Naive B cell (primary cell): ENCODE measurements at places on chromosomes 7 and 10. TPM values are rescaled to one million over a fixed set of nuclear protein-coding genes. Genes with fewer than 3 reads are reported as not detected.

Gene NKX2-3
- polyA plus RNA-seq = not detected

Gene NUTM2E
- not detected for polyA plus RNA-seq

Gene AKR1D1
- polyA plus RNA-seq = not detected

Gene CLDN15
- polyA plus RNA-seq = 2.0 TPM

Gene GTF2IRD1
- not detected for polyA plus RNA-seq

Gene VAX1
- not detected for polyA plus RNA-seq

Gene CYP3A7
- not detected for polyA plus RNA-seq

Gene EPHA1
- not detected for polyA plus RNA-seq

Gene RABGEF1
- 63.8 TPM for polyA plus RNA-seq

Gene CH25H
- 0.93 TPM for polyA plus RNA-seq

Gene SPDYE2B
- polyA plus RNA-seq = not detected

Gene TFR2
- 0.67 TPM for polyA plus RNA-seq

Gene CAMK2B
- polyA plus RNA-seq = not detected

Gene HTR7
- polyA plus RNA-seq = not detected

Gene ANXA7
- polyA plus RNA-seq = 137 TPM

Gene LRRC4
- not detected for polyA plus RNA-seq

Gene IL6
- 7.6 TPM for polyA plus RNA-seq

Gene MTPN
- 287 TPM for polyA plus RNA-seq

Gene OR6B1
- not detected for polyA plus RNA-seq

Gene CPN1
- not detected for polyA plus RNA-seq

Gene INA
- polyA plus RNA-seq = not detected

Gene PNLIPRP1
- polyA plus RNA-seq = not detected

Gene ITPRID1
- polyA plus RNA-seq = not detected

Gene STAG3
- 221 TPM for polyA plus RNA-seq

Gene WEE2
- not detected for polyA plus RNA-seq

Gene MBL2
- polyA plus RNA-seq = not detected

Gene RET
- polyA plus RNA-seq = not detected

Gene SLC18A2
- polyA plus RNA-seq = not detected

Gene PRF1
- polyA plus RNA-seq = 1.2 TPM

Gene GPR15LG
- not detected for polyA plus RNA-seq

Gene GPR37
- polyA plus RNA-seq = not detected

Gene RAPGEF5
- 2.6 TPM for polyA plus RNA-seq

Gene LOXL4
- polyA plus RNA-seq = 0.44 TPM

Gene HDAC9
- polyA plus RNA-seq = 86.5 TPM

Gene GALNT17
- not detected for polyA plus RNA-seq

Gene SORBS1
- not detected for polyA plus RNA-seq

Gene TAS2R41
- polyA plus RNA-seq = not detected

Gene CYP2C8
- polyA plus RNA-seq = not detected

Gene KEL
- not detected for polyA plus RNA-seq

Gene SHTN1
- not detected for polyA plus RNA-seq

Gene MSS51
- 0.43 TPM for polyA plus RNA-seq

Gene PIK3AP1
- polyA plus RNA-seq = 155 TPM

Gene PALD1
- polyA plus RNA-seq = 0.49 TPM

Gene GDF2
- polyA plus RNA-seq = not detected

Gene LBX1
- polyA plus RNA-seq = not detected

Gene CDH23
- polyA plus RNA-seq = 0.62 TPM

Gene LRRC18
- 0.92 TPM for polyA plus RNA-seq

Gene ASB15
- polyA plus RNA-seq = not detected

Gene OR2A12
- not detected for polyA plus RNA-seq

Gene ZNF365
- not detected for polyA plus RNA-seq

Gene GPR85
- polyA plus RNA-seq = not detected

Gene PTN
- not detected for polyA plus RNA-seq

Gene ZNF25
- 5.0 TPM for polyA plus RNA-seq

Gene GAD2
- polyA plus RNA-seq = not detected

Gene GBF1
- 3.9 TPM for polyA plus RNA-seq

Gene CDK14
- polyA plus RNA-seq = 42.9 TPM
